ENCODE measurements at places on chromosomes 6 and 20.

- DNase-seq, result no peak
Observed at GRCh38 chr6:108736002-108736361, 112.2 kb upstream of the ARMC2 start.

DNA sequence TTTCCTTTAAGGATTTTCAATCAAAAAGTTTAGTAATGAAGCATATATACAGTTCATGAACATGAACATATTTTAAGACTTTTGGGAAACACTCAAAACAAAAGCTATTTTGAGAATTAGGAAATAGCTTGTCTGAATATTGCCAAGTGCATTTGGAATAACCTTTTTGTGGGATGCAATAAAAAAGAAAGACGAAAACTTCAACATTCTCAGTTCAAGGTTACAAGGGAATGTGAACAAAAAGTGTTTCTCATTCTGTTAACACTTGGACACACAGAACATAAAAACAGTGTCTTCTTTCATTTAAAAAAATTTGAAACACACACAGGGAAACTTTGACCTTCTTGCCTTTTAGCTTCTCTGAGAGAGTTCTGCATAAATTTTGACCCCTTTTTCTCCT, 72.7 kb upstream of the TCF21 start:
- DNase-seq, result no peak

DNA sequence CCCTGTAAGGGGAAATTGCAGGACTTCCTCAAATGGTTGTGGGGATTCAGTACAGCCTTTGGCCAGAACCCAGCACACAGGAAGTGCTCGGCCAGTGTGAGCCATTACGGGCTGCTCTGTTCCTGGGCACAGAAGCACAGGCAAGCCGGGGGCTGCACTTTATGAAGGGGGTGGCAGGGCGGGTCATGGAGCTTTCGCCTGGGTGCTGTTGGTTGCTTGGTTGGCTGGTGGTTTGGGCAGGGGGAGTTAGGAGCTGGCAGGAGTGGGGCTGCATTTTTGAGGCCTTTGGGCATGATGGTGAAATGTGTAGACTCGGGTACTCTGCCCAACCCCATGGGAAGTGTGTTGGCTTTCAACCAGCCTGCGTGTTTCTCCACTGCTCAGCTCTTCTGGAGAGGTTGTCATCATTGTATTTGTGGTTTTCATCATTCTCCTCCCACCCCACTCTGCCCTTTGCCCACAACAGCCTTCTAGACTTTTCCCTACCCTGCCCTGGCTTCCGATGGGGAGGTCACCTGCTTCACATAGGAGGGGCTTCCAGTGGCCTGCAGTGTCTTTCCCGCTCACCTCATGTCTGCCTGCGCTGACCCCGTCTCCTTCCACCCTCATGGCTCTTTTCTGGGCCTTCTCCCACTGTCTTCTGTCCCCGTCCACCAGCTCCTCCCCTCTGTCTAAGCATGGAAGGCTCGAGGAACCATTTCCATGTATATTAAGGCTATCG, 16.1 kb upstream of the RBM38 start:
- DNase-seq, result peak; percentile 26

- DNase-seq, result peak; percentile 47
Observed at GRCh38 chr6:27693766-27694546, 218.2 kb downstream of the OR2B2 start.

DNA sequence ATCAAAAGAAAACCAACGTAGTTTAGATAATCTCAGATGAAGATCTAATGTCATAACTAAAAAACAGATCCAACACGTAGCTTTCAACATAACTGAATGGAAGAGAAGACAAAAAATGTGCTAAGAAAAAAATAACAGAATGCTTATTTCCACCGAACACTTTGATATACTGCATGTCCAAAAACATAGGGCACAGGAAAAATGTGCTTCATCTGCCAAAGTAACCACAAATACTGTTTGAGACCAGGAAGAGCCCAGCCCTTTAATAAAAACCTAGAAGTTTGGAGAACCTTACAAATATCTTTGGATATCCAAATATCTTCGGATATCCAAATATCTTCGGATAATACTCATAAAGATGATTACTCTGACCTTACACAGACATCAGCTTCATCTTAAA, 19.8 kb downstream of the LAMA4 start:
- no peak for DNase-seq

DNA sequence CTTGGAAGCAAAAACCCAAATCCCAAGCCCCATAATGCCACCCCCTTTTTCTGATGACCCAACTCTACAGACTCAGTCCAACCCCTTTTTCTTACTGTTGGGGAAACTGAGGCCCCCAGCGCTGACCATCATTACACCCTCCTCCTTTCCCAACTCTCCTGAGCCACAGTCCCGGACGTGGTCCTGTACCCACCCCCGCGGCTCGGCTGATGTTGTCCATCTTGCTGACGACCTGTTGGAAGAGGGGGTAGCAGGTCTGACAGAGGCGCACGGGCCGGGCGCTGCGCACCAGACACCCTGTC, 533 bp downstream of the OSTM1 start:
- DNase-seq, result no peak

DNA sequence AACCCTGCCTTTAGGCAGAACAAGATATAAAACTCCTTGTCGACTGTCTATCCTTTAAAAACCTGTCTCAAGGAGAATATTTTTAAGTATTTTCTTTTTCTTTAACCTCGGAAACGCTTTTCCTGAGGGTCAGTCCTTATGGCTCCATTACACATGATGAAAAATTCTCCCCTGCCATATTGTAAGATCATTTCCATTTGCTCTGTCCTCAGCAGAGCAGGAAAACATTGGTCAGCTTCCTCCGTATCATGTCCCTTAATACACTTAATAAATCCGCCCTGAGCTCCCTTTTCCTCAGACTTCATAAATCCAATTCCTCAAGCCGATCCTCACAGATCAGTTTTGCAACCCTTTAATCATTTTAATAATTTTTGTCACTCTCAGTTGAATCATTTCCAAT, 234.5 kb upstream of the AGPAT4 start:
- no peak for DNase-seq

GRCh38 chr6:32439602-32440214, at the start of gene HLA-DRA:
TSS of gene HLA-DRA (plus strand) at chr6:32439887. CDS start at chr6:32439951, 64 bp downstream.
- DNase-seq, result peak; percentile 99

GRCh38 chr6:39777661-39778060, 14.5 kb upstream of the DAAM2 start:
- DNase-seq, result no peak

GRCh38 chr6:125962900-125963497, 6.4 kb downstream of the HINT3 start:
- DNase-seq, result no peak

- DNase-seq, result no peak
Observed at GRCh38 chr6:136677344-136677743, 114.9 kb downstream of the MAP3K5 start.

GRCh38 chr6:21648475-21649050, 55.0 kb downstream of the SOX4 start:
- peak; percentile 70 for DNase-seq

DNA sequence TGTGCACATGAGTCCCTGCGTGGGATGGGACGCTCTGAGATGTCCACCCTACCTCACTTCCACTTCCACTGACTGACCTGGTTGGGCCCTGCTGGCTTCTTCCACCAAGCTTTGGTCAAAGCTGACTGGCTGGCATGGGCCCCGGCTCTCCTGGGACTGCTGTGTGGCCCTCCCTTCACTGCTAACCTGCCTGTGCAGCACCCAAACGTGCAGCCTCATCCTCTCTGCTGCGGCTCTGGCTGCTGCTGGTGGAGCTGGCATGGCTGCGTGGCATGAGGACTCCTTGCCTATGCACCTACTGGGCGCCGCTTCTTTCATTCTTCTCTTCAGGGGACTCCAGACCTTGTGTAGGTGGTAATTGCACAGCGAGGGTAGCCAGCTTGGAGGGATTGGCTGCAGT, 18.7 kb upstream of the IP6K3 start:
- no peak for DNase-seq

DNA sequence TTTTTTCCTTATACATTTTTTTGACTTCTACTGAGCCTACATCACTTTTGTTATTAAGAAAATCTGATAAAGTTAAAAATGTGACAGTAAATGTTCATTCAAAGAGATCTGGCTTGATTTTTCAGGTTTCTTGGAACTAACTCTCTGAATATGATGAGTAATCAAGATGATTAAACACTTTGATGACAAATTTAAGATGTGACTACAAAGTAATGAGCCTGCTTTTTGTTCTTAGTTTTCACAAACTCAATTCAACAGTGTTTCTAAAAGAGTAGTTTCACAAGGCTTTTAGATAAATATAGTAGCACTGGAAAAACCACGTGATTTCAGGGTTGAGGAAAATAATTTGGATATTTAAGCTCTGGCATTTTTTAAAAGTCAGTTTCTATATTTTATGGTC, 37.9 kb upstream of the HDDC2 start:
- no peak for DNase-seq

DNA sequence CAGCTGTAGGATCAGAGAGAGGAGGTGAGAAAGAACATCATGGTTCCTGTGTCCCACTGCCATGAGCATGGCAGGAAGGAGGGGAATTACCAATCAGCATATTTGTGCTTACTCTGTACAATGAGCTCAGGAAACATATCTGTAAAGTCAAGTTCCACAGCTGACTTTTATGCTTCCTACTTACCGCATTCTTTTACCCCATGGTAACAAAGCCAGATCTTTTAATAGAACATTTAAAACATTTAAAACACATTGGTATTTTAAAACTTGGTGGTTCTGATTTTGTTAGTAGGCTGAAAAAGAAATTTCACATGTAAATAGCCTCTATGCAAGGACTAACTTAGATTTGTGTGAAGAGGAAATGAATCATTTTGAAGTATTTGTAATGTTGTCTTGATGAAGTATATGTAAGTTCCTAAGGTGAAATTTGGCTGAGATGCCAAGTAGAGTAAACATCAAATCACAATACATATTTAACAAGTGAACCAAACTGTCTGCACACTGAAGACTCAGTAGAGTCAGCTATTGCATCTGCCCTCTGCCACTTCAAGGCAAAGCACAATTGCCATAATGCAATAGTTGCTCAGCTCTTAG, 114.7 kb downstream of the GJA10 start:
- no peak for DNase-seq

GRCh38 chr20:19995220-19995863, 21.8 kb upstream of the NAA20 start:
- DNase-seq, result peak; percentile 69

GRCh38 chr20:46004187-46004586, 4.5 kb upstream of the MMP9 start:
- no peak for DNase-seq

DNA sequence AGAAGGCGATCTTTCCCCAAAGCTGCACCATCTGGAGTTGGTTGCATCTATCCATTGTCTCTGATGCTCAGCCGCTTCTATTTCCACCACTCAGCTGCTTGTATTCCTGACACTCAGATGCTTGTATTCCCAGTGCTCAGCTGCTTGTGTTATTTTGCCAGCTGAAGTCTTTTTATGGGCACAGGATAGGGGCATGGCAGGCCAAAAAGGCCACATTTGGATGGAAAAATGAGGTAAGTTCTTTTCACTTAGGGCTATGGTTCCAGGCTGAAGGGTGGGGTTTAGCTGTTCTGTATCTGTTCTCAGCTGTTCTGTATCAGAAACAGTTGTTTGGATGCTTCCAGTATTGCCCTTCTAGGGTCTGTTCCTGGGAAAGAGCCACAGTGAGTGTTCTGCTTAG, 944.9 kb downstream of the QKI start:
- DNase-seq, result no peak

DNA sequence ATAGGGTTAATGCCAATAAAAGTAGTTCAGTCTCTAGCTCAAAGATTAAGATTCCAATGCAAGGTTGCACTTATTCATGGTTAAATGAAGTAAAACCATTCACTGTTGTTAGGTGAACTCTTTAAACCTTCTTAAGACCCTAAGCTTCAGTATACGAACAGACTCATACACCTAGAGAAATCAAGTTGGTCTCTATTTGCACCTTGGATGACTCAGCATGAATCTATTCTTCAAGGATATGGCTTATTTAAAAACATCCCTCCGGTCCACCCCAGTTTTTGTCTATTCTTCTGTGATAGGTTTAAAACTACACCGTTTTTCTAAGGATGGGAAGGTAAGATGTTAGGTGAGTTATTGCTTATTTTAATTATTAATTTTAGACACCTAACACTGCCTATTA, 932 bp upstream of the TAAR9 start:
- no peak for DNase-seq

DNA sequence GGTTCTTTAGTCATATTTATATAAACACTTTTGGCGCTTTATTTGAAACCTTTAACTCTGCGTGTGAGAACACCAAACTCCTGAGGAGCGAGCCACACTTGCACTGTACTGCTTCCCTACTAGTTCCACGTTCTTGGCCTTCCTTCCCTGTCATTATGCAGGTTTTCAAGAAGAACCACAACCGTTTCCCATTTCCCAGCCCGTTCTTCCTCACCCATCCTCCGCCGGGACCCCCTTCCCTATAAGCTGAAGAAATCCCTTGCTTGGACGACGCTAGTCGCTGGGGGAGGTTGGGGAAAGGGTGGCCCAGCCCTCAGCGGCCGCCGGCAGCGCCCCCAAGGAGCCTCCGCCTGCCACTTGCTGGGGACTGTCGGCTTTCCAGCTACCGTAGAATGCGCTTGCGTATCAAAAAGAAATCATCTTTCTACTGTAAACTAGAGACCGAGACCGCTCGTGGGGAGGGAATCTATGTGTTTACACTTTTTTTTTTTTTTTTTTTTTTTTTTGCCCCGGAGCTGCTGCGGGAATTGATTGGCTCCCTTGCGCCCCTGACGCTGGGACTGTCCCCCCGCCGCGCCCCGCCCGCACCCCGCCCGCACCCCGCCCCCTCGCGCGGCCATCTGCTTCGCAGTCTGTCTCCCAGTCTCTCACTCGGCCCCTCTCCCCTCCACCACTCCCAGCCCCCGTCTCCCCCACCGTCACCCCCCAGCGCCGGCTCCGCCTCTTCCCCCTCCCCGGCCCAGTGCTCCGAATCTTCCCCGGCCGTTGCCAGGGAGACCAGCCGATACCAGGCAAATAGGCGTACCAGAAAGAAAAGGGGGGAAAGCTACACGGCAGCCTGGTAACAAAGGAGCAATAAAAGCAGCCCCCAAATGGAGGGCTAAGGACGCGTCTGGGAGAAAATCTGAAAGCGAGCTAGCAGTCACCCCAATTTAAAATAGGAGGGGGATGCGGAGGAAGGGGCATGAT, 2.3 kb upstream of the MARCKS start:
- peak; percentile 86 for DNase-seq

GRCh38 chr6:80605165-80605989, 498.9 kb downstream of the BCKDHB start:
- DNase-seq, result peak; percentile 62

DNA sequence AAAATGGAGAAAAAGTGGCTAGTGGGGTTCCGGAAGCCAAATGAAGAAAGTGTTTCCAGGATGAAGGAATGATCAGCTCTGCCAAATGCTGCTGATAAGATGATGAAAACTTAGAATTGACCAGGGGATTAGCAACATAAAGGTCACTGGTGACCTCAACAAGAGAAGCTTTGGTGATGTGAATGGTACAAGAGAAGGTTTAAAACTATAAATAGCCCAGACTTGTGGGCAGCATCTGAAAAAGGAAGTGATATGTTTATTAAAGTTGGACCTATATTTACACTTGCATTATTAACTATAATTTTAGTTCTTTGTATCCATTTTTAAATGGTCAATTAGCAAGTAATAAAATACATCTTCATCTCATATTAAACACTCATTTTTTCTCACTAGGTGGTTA, 45.1 kb downstream of the CGA start:
- no peak for DNase-seq

GRCh38 chr6:18110162-18110561, 12.3 kb downstream of the NHLRC1 start:
- DNase-seq, result no peak

Data from KBM-7 (cell line).